Epithelial cell of proximal tubule (primary cell): ENCODE measurements at places on chromosomes 3 and 15.

GRCh38 chr3:2303566-2303965 lies 204.9 kb downstream of the CNTN4 start:
- DNase-seq: no peak

GRCh38 chr3:39098473-39099000 lies 8.9 kb downstream of the GORASP1 start:
- DNase-seq: no peak

- no peak for DNase-seq
These were observed 43.8 kb upstream of the LRRFIP2 start for GRCh38 chr3:37218206-37218605.

DNA sequence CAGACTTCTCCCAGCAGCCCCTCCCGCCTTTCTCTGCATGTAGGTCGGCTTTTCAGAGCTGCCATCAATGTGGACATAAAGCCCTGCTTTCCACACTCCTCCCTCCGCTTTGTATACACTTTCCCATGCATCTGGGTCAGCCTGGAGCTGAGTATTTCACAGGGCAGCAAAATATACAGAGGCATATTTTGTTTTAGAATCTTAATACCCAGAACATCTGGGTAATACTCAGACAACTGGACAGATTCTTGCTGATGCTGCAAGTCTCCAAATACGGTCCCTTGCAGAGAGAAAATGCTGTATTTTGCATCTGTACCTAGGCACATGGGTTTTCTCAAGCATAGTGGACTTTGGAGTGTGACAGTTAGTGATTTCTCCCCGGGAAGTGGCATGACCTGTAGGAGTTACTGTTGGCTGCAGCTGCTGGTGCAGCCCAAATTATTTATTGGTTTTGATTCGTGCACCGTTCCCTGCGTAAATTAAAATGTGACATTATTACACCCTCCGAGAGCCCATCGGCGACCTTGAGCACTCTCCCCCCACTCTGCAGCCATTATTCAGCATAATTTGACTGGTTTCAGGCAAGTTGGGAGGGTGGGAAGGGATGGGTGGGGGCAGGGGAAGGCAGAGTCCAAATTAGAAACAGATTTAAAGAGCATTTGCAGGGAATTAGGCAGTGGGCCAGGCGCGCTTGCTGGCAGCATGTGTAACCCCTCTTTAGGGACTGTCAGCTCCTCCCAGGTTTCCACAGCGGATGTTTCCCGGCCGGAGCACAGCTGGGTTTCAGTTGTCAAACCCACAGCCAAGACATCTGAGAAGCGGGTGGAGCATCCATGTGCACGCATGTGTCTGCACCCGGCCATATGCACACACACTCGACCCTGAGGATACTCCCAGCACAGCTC lies 100.8 kb downstream of the CPN2 start:
- no peak for DNase-seq

DNA sequence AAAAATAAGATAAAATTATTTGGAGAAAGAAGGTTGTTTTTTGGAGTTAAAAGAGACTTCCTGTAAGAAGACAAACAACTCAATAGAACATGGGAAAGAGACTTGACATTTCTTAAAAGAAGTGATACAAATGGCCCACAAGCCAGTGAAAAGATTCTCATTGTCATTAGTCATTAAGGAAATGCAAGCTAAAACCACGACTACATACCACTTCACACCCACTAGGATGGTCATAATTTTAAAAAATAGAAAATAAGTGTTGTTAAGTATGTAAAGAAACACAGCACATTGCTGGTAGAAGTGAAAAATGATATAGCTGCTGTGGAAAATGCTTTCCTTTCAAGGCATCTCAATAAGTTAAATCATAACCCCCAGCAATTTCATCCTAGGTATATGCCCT lies 44.4 kb upstream of the GK5 start:
- no peak for DNase-seq

DNA sequence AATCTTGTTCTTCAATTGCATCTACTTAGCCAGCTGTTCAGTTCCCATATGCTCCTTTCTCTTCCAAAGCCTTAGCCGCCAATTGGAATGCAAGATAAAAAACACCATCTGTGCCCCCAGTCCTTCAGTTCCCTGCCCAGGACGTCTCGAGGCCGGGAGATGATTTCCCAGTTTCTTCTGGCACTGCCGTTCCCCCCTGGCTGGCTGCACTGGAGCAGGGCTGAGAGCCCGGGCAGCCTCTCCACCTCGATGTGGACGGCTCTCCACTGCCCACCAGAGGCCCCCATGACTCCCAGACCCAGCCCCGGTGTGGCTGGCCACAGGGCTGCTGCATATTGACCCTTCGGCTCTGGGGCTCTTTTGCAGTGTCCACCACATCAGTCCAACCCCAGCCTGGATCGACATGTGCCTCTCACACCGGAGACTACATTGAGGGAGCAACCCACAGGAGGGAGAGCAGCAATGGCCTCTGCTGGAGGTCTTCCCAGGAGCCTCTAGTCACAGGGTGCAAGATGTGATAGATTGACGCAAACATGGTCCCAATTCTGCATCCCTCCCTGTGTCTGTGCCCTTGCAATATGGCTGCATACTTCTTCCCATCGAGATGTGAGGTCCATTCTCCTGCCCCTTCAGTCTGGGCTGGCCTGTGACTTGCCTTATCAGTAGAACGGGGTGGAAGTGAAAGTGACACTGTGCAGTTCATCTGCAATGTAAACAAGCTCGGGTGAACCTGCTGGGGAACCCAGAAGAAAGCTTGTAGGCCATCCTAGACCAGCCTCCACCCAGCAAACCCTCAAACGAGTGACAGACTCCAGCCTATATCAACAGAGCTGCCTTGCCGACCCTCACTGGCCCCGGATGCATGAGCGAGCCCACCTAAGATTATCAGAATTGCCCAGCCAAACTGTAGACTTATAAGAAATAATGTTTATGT lies 52.3 kb upstream of the PRR20G start:
- DNase-seq: no peak

GRCh38 chr3:148932972-148933371 lies 58.4 kb upstream of the GYG1 start:
- DNase-seq: no peak

- DNase-seq: no peak
These were observed 139.7 kb downstream of the NSMCE3 start for GRCh38 chr15:29129926-29130325.
